Gastrocnemius medialis (tissue), 4 donors: ENCODE measurements at places on chromosomes 6 and 20. TPM values are rescaled to one million over a fixed set of nuclear protein-coding genes. Genes with fewer than 3 reads are reported as not detected.

DNA sequence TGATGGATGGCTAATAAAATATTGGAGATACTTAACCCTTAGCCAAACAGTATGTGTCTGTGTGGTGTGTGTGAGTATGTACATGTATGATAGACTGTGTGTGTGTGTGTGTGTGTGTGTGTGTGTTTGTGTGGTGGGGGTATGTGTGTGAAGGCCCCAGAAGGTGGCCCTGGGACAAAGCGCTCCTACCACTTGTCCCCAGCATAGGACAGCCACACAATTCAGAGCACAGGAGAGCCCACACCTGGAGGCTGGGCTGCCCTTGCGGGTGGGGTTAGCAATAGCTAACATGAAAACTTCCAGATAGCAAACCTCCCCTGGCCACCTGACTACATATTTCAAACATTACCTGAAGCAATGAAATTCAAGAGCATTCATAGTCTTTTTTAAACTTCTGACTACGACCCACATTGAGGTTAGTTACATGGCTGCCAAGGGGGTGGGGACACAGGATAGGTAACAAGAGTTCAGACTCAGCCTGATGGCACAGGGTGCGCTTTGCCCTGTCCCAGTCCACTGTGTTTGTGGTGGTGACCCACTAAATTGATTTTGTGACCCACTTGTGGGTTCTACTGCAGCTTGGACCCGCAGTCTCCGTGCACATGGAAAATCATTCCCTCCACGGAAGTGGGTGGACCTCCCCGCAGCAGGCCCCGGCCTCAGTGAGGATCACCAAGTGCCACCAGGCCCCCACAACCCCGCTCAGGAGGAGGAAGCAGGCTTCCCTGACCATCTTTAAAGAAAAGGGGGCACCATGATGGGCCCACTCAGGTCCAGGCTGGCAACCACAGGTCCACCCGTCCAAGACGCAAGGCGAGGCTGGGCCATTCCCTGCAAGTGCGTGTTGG, 34.8 kb downstream of the ZC3H12D start:
- no peak for DNase-seq

- DNase-seq, result no peak
Observed at GRCh38 chr6:168362276-168362990, 42.9 kb upstream of the DACT2 start.

Gene KIAA1755
- total RNA-seq, result 0.38 TPM

DNA sequence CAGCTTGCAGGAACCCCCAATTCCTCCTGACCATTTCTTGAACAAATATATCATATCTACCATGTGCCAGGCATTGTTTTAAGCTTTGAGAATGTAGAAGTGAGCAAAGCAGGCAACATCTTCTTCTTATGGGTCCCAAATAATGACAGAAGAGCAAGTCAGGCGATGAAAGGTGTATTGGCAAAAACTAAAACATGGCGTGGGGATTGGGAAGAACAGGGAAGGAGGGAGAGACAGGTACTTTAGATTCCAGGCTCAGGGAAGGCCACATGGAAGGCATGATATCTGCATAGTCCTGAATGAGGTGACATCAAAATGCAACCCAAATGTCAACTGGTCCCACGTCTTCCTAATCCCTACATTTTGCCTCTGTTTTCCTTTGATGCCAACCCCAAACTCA, 187.1 kb downstream of the ZNF217 start:
- DNase-seq, result no peak

GRCh38 chr6:48016020-48016755, 94.8 kb downstream of the PTCHD4 start:
- DNase-seq, result no peak

- DNase-seq, result no peak
Observed at GRCh38 chr6:11219400-11219834, 13.1 kb downstream of the NEDD9 start.

Gene GMEB2
- 6.3 TPM for total RNA-seq

Gene RAET1G
- total RNA-seq, result 0.89 TPM

DNA sequence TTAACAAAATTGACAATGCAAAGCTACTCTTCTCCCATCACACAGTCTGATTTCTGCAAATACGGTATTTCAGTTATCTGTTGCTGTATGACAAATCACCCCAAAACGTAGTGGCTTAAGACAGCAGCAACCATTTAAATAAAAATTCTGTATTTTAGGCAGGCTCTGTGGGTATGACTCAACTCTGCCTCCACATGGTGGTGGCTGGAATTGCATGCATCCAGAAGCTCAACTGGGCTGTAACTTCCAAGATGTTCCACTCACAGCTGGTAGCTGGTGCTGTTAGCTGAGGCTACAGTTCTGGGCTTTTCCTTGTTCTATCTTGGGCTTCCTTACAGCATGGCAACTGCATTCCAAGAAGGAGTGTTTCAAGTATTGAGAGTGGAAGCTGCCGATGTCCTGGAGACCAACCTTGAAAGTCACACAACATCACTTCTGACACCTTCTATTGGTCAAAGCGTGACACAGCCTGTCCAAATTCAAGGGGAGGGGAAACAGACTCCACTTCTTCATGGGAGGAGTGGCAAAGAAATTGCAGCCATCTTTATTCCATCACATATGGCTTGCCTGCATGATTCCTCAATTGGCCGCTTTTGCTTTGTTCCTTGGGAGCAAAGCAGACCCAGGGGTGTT, 39.7 kb upstream of the TULP1 start:
- DNase-seq, result no peak

Gene RHAG
- not detected for total RNA-seq

DNA sequence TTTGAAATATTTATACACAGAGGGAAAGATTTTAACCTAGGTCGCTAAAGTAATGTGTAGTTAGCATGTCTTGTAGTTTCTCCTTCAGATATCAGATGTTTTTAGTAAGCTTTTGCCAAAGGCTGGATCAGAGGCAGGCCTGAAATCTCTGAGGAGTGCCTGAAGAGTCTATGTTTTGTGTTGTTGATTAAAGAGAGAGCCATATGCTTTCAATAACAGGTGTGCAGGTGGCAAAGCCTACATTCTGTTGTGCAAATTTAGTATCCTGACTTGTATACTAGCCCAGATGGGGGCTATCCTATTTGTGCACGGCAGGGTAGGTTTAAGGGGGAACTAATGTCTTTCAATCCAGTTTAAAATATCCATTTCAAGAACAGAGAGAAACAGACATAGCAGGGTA, 167.1 kb upstream of the ATXN1 start:
- no peak for DNase-seq

- DNase-seq, result no peak
Observed at GRCh38 chr6:137657351-137657911, 163.2 kb upstream of the OLIG3 start.

- no peak for DNase-seq
Observed at GRCh38 chr6:112941613-112942012, 594.5 kb downstream of the RFPL4B start.

- DNase-seq, result no peak
Observed at GRCh38 chr6:148800536-148800935, 53.7 kb downstream of the UST start.
